BJ (cell line): ENCODE measurements at places on chromosomes 7 and 10. TPM values are rescaled to one million over a fixed set of nuclear protein-coding genes. Genes with fewer than 3 reads are reported as not detected.

DNA sequence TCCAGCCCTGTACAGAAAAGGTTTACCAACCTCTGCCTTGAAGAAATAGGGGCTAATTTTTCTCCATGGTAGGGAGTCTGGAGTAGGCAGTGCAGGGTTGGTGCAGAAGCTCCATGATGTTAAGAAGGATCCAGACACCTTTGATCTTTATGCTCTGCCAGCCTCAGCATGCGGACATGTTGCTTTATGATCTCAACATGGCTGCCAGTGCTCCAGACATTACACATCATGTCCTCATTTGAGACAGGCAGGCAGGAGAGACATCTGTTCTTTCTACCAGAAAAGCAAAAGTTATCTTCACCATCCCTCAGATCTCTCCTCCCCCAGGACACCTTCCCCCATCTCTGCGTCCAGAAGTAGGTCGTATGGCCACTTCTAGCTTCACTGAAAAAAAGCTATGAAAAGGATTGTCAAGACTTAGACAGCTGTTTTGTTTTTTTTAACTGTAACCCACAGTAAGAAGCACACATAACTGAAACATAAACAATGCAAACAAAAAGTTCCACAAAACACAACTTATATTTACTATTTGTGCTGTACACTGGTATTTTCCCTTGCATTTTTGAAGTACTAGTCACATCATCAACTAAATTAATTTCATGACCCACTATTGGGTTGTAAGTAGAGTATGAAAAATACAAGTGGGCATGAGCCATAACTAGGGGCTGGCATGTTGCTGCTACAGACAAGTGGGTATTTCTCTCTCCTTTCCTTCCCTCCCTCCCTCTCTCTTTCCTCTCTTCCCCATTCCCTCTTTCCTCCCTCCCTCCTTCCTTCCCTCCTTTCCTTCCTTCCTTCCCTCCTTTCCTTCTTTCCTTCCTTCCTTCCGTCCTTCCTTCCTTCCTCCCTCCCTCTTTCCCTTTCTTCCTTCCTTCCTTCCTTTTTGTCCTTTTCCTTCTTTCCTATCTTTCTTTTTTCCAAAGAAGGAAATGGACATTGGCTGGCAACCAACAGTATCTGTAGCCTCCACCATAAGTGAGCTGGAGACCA, 2.6 kb upstream of the RASSF4 start:
- DNase-seq, result no peak

- DNase-seq, result no peak
Observed at GRCh38 chr7:122602800-122603199, 96.1 kb downstream of the RNF133 start.

DNA sequence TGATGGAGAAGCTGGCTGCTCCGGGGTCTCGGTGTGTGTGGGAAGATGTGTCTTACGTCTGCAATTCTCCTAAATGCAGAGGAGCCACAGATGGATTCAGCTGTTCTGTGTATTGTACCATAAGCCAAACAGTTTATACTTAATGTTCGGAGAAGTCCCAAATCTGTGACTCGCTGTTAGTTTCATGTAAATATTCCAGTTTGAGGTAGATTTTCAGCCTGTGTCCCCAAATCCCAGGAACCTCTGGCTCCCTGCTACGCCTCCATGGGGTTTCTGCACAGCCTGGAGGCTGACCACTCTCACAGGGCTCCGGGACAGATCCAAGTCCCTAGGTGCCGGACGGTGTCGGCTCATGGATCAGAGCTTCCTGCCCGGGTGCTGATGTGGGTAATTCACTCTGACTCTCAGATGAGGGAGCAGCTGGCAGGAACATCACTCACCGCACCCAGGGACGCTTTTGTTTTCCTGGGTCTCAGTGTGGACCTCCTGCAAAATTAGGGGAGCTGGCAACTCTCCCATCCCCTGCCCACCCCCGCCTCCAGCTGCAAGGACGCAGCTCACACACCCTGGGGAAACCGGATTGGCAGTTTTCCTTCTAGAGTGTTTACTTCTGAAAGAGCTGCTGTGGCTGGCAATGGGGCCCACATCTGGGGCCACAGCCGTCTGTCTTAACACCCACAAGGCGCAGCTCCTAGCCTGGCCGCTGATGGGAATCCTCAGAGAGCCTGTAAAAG, 421.1 kb upstream of the FOXK1 start:
- DNase-seq, result no peak

- no peak for DNase-seq
Observed at GRCh38 chr7:140902303-140902953, 22.3 kb downstream of the BRAF start.

- no peak for DNase-seq
Observed at GRCh38 chr10:122234416-122234815, 36.7 kb upstream of the BTBD16 start.

DNA sequence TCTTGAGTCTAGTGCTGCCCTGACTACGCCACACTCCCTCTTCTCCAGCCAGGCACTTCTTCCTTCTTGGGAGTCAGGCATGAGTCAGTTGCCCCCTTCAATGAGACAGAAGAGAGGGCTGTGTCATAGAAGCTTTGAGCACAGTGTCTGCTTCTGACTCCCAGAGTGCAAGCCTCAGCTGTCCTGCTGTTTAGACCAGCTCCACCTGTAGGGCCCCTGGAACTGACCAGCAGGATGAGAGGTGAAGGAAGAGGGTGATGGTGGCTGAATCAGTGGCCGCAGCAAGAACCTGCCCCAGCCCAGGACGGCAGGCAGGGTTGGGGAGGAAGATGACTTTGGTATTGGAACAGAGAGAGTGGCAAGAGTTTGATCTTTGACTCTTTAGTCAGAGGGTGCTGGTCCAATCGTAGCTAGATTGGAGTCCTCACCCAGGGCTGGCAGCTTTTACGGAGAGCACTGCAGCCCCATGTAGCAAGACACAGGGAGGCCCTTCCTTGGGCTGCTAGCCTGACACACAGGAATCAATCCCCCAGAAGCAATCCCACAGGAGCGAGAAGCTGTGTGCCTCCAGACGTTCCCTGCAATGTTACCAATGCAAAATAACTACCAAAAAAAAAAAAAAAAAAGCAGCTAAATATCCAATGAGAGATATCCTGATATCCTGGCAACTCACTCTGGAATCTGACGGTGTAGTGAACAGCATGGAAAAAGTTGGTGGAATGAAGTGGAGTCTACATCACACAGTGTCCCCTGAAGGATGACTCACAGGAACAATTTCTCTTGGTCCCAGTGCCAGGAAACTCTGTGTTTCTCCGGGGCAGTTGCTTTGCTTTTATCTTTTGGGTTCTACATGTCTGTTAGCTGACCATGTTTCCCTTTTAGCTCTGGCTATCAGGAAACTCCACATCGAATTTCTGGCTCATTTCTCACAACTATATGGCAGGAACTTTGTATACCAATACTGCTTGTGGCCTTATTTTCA, 6.9 kb downstream of the C10orf62 start:
- peak; percentile 55 for DNase-seq

- no peak for DNase-seq
Observed at GRCh38 chr7:98827258-98827657, 42.6 kb downstream of the TMEM130 start.

- DNase-seq, result no peak
Observed at GRCh38 chr10:60425392-60426110, 35.9 kb upstream of the ANK3 start.

DNA sequence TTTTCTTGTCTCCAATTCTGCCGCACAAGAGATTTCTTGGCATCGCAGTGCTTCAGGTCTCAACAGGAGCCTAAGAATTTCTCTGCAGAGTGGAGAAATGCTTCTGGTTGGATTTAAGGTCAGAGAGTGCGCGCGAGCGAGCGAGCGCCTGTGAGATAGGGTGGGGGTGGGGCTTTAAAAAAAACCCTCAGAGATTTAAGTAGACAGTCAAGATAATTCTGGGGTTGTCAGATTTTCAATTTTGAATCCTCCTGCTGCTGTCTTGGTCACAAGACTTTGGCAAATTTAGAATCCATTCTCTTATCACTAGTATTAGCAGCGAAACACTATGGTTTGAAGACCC, 49.7 kb downstream of the CPEB3 start:
- DNase-seq, result no peak

DNA sequence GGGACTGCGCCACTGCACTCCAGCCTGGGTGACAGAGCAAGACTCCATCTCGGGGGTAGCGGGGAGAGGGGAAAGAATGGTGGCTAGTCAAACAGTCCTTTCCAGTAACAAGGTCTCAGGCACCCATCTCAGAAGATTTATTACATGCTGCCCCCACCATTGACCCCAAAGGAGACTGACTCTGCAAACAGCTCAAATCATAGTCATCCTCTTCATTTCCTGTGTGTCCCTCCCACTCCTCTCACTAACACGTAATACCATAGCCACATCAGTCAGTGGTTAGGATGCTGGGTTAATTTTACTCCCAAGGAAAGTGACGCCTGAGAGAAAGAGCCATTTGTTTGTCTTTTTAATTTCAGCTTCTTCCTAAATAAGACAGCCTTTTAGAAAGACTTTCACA, 56.6 kb upstream of the BET1 start:
- DNase-seq, result no peak

GRCh38 chr7:155483245-155483644, 25.3 kb downstream of the EN2 start:
- no peak for DNase-seq

DNA sequence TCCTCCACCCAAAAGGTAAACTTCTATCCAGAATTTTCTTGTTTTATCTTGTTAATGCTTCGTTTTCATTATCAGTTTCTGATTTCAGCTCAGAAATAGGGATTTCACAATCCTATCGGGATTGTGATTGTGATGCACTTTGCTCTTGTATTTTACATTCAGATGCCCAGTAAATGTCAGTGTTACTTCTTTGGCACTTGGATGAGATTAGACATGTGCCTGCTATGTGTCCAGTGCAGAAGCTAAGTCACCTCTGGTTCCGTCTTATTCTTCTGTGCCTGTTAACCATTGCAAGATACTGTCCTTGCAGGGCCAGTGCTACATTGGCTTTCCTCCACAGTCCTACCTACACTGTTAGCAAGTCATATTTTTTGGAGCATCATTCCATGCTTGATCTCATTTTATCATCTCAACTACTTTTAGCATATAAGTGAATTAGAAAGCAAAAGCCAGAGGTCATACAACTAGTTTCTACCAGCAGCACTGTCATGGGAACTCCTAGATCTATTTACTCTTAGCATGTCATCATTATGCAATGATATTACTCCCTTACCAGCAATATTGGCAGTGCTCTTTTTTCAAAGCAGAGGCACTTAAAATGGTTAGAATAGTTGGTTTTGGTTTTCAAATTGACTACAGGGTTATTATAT, 26.7 kb downstream of the ZNF277 start:
- DNase-seq, result no peak

DNA sequence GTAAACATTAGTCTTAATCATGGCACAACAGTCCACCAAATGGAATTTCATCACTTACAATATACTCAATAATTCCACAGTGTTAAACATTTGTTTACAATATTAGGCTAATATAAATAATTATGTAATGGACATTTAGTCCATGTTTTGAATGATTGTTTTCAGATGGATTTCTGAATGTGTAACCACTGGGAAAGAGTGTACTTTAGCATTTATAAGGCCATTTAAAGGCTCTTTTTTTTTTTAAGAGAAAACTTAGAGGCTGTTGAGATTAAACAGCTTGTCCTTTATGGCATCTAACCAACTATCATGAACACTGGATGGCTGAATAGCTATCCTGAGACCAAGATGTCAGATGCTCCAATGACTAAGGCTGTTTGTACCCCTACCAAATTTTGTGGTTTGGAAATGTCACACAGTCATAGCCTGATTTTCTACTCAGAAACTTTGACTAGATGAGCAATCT, 248.3 kb upstream of the GLI3 start:
- DNase-seq, result no peak

DNA sequence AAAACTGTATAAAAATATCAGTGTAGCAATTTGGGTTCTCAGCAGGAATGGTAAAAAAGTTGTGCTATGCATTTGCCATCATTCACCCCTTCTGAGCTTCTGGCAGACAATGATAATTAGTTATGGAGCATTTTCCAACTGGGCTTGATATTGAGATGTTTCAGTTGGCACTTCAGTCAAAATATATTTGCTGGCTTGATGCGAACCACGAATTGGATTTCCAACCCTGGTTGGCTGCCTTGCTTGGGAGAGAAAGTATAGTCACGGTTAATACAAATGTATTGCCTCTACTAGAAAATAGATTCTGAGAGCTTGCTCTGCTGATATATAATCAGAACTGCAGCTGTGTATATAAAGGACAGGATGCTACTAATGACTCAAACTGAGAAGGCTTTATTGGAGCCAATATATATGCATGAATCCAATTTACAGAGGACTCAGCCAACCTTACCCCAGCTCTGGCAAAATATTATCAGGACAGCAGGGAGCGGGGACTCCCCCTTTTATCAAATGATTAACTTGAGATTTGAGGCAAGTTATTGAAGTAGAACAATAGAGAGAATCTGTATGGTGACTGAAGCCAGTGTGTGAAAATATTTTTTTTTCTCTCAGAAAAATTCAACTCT, 219.8 kb upstream of the SMIM30 start:
- DNase-seq, result no peak

The PILRB gene
- polyA plus RNA-seq, result 10.6 and 25.4 TPM in 2 replicates

The LRRTM3 gene
- not detected in 2 replicates for polyA plus RNA-seq

The NCF1 gene
- polyA plus RNA-seq, result not detected in 2 replicates

The POM121 gene
- polyA plus RNA-seq, result 3.7 and 3.9 TPM in 2 replicates

The SLC16A9 gene
- polyA plus RNA-seq, result 0.05 TPM in 2 replicates

The TBATA gene
- not detected in 2 replicates for polyA plus RNA-seq
